Parietal lobe (tissue), 2 donors: ENCODE measurements at places on chromosomes 7 and 10. TPM values are rescaled to one million over a fixed set of nuclear protein-coding genes. Genes with fewer than 3 reads are reported as not detected.

The CALML3 gene
- not detected for total RNA-seq

The MALRD1 gene
- 10.3 TPM for total RNA-seq

The PPP1R17 gene
- 5.0 TPM for total RNA-seq

The FFAR4 gene
- not detected for total RNA-seq

The CCDC186 gene
- 69.5 TPM for total RNA-seq

The FAM185A gene
- total RNA-seq = 27.2 TPM

The COL26A1 gene
- 9.7 TPM for total RNA-seq

The FBXL15 gene
- total RNA-seq = 9.4 TPM

The HOXA4 gene
- not detected for total RNA-seq

The NRF1 gene
- 42.9 TPM for total RNA-seq

The NET1 gene
- total RNA-seq = 17.8 TPM

The LBX1 gene
- not detected for total RNA-seq

The DMBT1 gene
- under 0.01 TPM for total RNA-seq

The ANAPC16 gene
- 20.3 TPM for total RNA-seq

The DPYSL4 gene
- total RNA-seq = 69.5 TPM
